ENCODE measurements at places on chromosomes 2 and 18.

DNA sequence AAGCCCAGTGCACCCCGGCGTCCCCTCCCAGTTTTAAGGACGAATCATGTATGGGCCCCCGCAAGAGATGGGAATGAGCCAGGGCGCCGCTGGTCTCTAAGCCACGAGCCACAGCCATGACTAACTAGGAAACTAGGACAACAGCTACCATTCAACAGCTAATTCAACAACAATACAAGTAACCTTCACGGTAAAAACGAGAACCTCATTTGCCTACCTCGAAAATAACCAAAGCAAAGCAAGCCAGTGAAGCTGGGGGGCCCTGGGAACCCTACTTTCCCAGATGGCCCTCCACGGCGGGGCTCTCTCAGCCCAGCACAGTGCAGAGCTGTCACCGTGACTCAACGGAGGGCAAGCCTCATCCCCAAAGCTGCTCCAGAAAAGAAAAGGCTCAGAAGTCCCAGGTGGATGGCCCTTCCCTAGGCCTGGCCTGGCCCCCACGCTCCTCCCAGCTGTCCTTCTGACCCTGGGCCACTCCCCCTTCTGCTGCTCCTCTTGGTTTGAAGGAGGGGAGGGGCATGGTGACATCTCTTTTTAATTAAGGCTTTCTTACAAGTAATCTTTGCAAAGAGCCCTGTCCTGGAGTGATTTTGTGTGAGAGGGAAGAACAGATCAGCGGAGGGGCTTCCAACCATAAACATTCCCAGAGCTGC, 126.3 kb downstream of the HDAC4 start:
- no peak for DNase-seq

DNA sequence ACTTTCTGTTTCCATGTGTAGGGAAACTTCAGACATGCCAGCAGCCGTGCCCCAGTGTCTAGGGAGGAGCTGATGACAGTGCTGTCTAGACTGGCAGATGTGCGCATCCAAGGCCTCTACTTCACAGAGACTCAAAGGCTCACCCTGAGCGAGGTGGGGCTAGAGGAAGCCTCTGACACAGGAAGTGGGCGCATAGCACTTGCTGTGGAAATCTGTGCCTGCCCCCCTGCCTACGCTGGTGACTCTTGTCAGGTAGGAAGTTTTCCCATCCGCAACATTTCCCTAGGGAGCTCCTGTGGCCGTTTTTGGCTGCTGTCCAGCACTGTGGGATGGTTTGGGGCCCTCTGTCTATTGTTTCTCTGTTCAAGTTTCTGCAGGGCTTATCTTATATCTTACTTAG, 143.1 kb upstream of the TTC39C start:
- DNase-seq, result peak; percentile 19

- DNase-seq, result no peak
These were observed 155.5 kb downstream of the TMEM247 start for GRCh38 chr2:46634905-46635304.

DNA sequence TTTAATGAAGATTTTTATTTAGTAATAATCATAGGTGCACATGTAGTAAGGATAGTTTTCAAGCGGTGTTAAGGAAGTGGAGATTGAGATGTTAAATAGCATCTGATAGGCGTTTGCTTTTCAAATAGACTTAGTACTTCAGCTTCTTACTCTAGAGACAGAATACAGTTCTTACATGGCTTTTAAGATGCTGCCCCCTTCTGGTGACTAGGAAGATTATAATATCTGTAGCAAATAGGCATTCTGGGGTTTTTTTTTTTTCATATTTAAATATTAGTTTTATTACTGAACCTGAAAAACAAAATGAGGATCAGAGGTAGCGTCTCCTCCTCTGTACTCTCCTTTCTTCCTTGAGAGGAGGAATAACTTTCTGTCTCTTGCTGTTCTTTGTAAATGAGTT, 100.2 kb downstream of the AGAP1 start:
- no peak for DNase-seq

- DNase-seq, result no peak
These were observed 97.5 kb upstream of the CD302 start for GRCh38 chr2:159895258-159896065.

- DNase-seq, result no peak
These were observed 64.4 kb upstream of the FOSL2 start for GRCh38 chr2:28327956-28328922.

- DNase-seq, result no peak
These were observed 3.9 kb downstream of the NEB start for GRCh38 chr2:151730262-151730975.

Data from GM19239 (cell line).